ENCODE measurements at places on chromosomes 16 and 17.
A peak's percentile ranks its signal among the peaks of the same experiment; 100 is the strongest.

- DNase-seq = no peak
Observed at GRCh38 chr17:29710891-29711418, 88.2 kb upstream of the CORO6 start.

GRCh38 chr17:48995974-48996721 lies 1.0 kb upstream of the IGF2BP1 start:
- DNase-seq = no peak

DNA sequence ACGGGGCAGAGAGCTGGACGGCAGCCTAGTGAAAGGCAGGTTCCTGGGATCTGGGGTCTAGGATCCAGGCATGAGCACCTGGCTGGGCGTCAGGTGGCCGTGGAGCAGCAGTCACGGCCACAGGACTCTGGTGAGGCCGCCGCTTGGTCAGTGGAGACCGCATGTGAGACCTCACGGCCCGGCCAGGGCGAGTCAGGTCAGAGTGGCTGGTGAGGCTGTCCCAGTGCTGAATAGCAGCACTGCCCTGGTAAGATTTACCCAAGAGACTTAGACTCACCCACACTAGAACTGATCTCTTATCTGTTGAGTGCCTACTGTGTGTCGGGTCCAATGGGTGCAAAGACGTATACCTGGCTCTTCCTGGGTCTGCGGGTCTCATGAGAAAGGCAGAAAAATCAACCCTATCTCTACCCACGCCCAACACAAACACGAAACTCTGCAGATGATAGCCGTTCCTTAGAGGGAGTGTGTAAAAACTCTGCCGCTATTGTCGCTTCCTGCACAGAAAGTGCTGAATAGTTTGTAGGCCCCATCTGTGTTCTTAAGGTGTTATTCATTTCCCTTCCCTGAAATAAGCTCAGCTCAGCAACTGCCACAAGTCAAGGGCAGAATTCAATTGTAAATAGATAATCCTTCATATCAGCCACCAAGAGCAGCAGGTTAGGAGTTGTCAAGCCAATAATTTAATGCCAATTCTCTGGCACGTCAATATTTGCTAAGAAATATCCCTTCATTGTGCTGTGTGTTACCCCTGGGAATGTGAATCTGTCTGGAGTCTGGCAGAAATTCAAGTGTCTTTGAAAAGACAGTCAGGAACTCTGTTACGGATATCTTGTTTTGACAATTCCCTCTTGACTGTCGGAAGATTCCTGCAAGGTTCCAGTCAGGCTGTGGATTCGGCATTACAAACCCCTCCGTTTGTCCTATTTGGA lies 240.0 kb downstream of the NTN1 start:
- no peak for DNase-seq

DNA sequence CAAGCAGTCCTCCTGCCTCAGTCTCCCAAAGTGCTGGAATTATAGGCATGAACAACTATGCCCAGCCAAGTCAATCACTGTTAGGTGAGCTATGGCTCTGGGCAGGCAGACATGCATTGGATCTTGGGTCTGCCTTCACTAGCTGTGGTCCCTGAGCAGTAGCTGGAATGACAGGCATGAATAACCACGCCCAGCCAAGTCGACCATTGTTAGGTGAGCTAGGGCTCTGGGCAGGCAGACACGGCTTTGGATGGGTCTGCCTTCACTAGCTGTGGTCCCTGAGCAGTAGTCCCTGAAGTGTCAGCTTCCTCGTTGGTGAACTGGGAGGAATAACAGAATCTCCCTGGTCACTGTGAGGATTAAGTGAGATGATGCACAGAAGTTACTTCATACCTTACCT lies 6.4 kb downstream of the MRM3 start:
- DNase-seq = no peak

GRCh38 chr17:38333635-38334295 lies 10.0 kb downstream of the GPR179 start:
- peak; percentile 10 for DNase-seq

DNA sequence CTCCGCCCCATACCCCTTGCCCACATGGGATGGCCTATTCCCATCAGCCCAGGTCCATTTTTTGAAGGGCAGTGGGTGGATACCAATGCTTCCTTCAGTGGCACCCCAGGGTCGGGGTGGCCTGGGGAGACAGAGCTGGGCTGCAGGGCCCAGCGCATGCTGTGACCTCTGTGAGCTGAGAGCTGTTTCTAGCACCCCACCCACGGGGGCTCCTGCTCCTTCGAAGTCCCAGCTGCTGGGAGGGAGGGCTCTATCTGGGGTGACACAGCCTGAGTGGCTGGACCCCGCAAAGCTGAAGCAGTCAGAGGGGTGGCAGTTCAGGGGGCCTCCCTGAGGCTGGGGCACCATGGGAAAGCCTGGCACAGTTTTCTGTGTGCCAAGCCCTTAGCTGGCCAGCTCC lies 10.7 kb downstream of the PAM16 start:
- no peak for DNase-seq

GRCh38 chr17:28755486-28755885 lies 11.7 kb downstream of the TRAF4 start:
- no peak for DNase-seq

GRCh38 chr17:72432881-72433280 lies 312.1 kb downstream of the SOX9 start:
- DNase-seq = no peak

GRCh38 chr17:68509141-68510057 lies 2.8 kb upstream of the PRKAR1A start:
- no peak for DNase-seq

- no peak for DNase-seq
Observed at GRCh38 chr16:49750341-49751000, 105.4 kb downstream of the ZNF423 start.

- DNase-seq = no peak
Observed at GRCh38 chr16:86303787-86304678, 206.3 kb upstream of the FOXF1 start.

Data from CD4-positive, alpha-beta T cell treated with Interleukin-4 for 4 hours (primary cell).